Thyroid gland (tissue), 4 donors: ENCODE measurements at places on chromosomes 2 and 18. TPM values are rescaled to one million over a fixed set of nuclear protein-coding genes. Genes with fewer than 3 reads are reported as not detected.

GRCh38 chr2:32706815-32707579 lies 79.1 kb downstream of the TTC27 start:
- H3K4me1 ChIP-seq, result no peaks in the 10 kb centered on the region
- DNase-seq, result no peak
- H3K4me3 ChIP-seq, result no peak overlapping the region
- no peak overlapping the region for H3K27ac ChIP-seq

- H3K4me1 ChIP-seq, result no peaks in the 10 kb centered on the region
- H3K36me3 ChIP-seq, result no peaks in the 10 kb centered on the region
- H3K4me3 ChIP-seq, result no peak overlapping the region
- no peaks in the 10 kb centered on the region for H3K27me3 ChIP-seq
These were observed 154.3 kb downstream of the EIPR1 start for GRCh38 chr2:3223080-3223923.

GRCh38 chr2:198325359-198325758 lies 521.0 kb downstream of the PLCL1 start:
- no peaks in the 10 kb centered on the region for H3K4me1 ChIP-seq
- H3K4me3 ChIP-seq, result no peak overlapping the region
- no peaks in the 10 kb centered on the region for H3K36me3 ChIP-seq
- H3K27ac ChIP-seq, result no peak overlapping the region

The C2orf15 gene
- 6.1 TPM for total RNA-seq

The DSG2 gene
- 47.7 TPM for total RNA-seq

The C2orf66 gene
- not detected for total RNA-seq

DNA sequence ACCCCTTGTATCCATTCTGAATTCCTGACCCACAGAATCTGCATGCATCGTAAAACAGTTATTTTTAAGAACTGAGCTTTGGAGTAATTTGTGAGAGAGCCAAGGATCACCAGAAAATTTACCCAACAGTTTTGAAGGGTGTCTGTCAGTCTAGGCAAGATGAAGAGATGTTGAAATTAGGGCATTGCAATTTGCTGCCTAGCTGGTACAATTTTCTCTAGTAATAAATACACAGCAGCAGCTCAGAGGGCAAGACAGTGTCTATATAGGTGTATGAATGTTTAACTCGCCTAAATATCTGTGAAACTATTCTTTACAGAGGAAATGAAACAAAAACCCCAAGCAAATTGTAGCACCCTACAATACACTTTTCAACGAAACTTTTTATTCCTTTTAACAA lies 377.8 kb upstream of the POU3F3 start:
- no peak overlapping the region for H3K4me3 ChIP-seq
- H3K36me3 ChIP-seq, result no peaks in the 10 kb centered on the region
- no peak for DNase-seq
- no peaks in the 10 kb centered on the region for H3K4me1 ChIP-seq

- H3K36me3 ChIP-seq, result no peaks in the 10 kb centered on the region
- no peak for DNase-seq
- H3K27me3 ChIP-seq, result no peaks in the 10 kb centered on the region
- peaks cover 90% of the 10 kb centered on the region for H3K4me1 ChIP-seq
- peak overlapping the region; percentile 49 for H3K27ac ChIP-seq
These were observed 29.6 kb upstream of the IL1R1 start for GRCh38 chr2:102112692-102113665.

- peaks cover 9% of the 10 kb centered on the region for H3K36me3 ChIP-seq
- no peaks in the 10 kb centered on the region for H3K27me3 ChIP-seq
- no peak overlapping the region for H3K27ac ChIP-seq
- no peak for DNase-seq
These were observed 45.8 kb upstream of the CDKL4 start for GRCh38 chr2:39289609-39290008.

DNA sequence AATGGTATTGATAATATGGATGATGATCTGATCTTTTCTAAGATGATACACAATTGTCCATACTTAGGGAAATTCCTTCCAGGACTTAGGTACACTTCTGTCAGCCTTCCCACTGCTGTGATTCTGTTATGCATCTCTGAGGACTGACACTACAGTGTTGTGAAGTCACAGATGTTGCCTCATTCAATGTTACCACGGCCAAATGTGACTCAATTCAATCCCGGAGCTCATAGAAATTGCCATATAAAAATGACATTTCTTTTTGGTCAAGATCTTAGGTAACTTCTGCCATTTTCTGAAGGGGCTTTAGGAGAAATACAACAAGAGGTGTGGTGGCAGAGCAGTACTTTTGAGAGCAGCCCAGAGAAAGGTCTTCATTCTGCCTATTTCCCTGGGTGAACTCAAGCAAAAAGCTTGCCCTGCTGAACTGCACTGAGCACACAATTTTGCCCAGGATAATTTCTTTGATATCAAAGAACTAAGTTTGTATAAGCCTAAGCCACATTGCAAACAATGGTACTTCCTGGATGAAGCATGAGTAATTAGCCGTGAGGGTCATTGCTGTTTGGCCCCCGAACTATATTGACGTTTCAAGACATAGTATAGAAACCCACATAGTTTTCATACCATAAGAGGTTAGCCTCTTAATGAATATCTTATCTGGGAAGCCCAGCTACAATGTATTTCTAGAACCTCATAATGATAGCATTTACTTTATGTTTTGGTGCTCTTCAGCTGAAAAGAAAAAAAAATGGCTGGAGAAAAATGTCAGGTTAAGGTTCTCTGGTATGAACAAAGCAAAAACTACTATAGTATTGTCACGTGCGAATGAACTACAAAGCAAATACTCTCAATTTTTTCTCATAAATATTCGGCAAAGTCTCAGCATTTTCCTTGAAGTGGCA lies 437.4 kb downstream of the MEIS1 start:
- no peak overlapping the region for H3K4me3 ChIP-seq
- no peaks in the 10 kb centered on the region for H3K4me1 ChIP-seq
- no peaks in the 10 kb centered on the region for H3K27me3 ChIP-seq
- no peak for DNase-seq
- H3K27ac ChIP-seq, result no peak overlapping the region

- H3K4me1 ChIP-seq, result no peaks in the 10 kb centered on the region
- H3K27me3 ChIP-seq, result no peaks in the 10 kb centered on the region
- H3K4me3 ChIP-seq, result no peak overlapping the region
- no peak overlapping the region for H3K27ac ChIP-seq
- no peaks in the 10 kb centered on the region for H3K36me3 ChIP-seq
These were observed 155.0 kb downstream of the PLCL1 start for GRCh38 chr2:197959383-197959782.

DNA sequence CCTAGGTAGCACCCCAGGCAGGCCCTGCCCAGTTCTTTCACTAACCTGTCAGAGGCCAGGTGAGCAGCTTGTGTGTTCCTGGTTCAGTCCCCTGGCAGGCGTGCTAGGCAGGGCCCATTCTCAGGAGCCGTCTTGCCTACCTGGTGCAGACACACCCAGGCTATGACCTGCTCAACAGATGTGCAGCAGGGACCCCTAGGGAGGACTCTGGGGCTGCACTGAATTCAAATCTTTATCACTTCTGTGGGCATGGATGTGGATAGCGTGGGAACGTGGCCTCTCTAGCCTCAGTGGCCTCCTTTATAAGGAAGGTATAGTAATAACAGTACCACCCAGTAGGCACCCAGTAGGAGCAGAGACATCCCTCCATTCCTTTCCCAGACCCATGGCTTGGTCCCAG lies 48.4 kb downstream of the PLEKHB2 start:
- no peak for DNase-seq
- H3K36me3 ChIP-seq, result no peaks in the 10 kb centered on the region
- H3K27me3 ChIP-seq, result no peaks in the 10 kb centered on the region

GRCh38 chr2:55451699-55452098 lies 32.0 kb upstream of the CCDC88A start:
- no peaks in the 10 kb centered on the region for H3K27me3 ChIP-seq
- DNase-seq, result no peak
- no peaks in the 10 kb centered on the region for H3K36me3 ChIP-seq
- H3K4me1 ChIP-seq, result no peaks in the 10 kb centered on the region
- H3K27ac ChIP-seq, result no peak overlapping the region
- H3K4me3 ChIP-seq, result no peak overlapping the region

The BOLL gene
- total RNA-seq, result not detected

The MTCL1 gene
- 2.6 TPM for total RNA-seq

- no peaks in the 10 kb centered on the region for H3K4me1 ChIP-seq
- H3K27me3 ChIP-seq, result no peaks in the 10 kb centered on the region
- no peak overlapping the region for H3K27ac ChIP-seq
- H3K4me3 ChIP-seq, result no peak overlapping the region
- H3K36me3 ChIP-seq, result no peaks in the 10 kb centered on the region
- DNase-seq, result no peak
These were observed 252.5 kb downstream of the GLI2 start for GRCh38 chr2:120988051-120988699.

DNA sequence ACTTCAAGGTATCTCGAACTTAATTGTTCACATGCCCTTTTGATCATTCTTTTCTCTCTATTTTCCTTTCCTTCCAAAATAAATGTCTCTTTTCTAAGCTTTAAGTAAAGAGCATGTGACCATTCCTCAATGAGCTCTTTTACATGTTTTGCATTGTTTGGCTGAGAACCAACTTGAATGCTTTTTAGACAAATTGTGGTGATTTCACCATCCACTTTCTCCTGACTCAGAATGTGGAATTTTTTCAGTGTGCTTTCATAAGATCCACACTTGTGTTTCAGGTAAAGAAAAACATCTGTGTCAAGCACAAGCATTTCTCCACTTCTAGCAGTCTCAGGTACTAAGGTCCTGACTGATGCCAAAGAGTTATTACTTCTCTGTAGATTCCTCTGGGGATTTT lies 10.7 kb downstream of the RBM43 start:
- no peak overlapping the region for H3K4me3 ChIP-seq
- H3K4me1 ChIP-seq, result peaks cover 36% of the 10 kb centered on the region
- H3K27me3 ChIP-seq, result no peaks in the 10 kb centered on the region
- H3K36me3 ChIP-seq, result peaks cover 6% of the 10 kb centered on the region
- no peak for DNase-seq

DNA sequence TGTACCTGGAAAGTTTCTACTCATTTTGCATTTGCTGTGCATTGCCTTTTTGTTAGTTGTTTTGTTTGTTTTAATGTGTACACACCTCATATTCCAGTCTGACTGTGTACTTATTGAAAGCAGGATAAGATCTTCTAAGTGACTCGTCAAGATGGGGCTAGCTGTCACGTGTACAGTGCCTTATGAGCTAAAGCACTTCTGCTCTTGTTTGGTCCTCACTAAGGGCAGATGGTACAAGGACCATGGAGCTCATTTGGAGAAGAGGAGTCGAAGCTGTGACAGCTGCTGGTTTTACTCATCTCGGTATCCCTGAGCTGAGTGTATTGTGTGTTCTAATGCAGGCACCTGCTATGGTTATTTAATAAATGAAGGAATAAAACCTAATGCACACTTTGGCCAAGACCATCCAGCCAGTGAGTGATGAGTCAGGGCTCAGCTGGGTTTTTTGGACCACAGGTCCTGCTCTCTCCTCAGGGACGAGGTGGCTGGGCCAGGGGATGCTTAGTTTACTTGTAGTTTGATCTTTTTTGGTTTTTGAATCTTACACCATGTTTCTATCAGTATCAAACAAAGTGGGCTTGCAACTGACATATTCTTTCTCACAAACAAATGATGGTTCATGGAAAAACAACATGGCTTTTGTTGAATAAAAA lies 152.5 kb upstream of the APCDD1 start:
- DNase-seq, result no peak
- no peaks in the 10 kb centered on the region for H3K27me3 ChIP-seq
- H3K4me1 ChIP-seq, result no peaks in the 10 kb centered on the region
- no peaks in the 10 kb centered on the region for H3K36me3 ChIP-seq
- H3K4me3 ChIP-seq, result no peak overlapping the region
- H3K27ac ChIP-seq, result no peak overlapping the region

The GPBAR1 gene
- 0.81 TPM for total RNA-seq

The TP53I3 gene
- 36.9 TPM for total RNA-seq

GRCh38 chr2:1910592-1911246 lies 166.4 kb upstream of the PXDN start:
- H3K27ac ChIP-seq, result no peak overlapping the region
- no peaks in the 10 kb centered on the region for H3K27me3 ChIP-seq
- DNase-seq, result peak; percentile 30
- H3K4me3 ChIP-seq, result no peak overlapping the region

The SLC19A3 gene
- 2.6 TPM for total RNA-seq

The COPS9 gene
- total RNA-seq, result 965 TPM

DNA sequence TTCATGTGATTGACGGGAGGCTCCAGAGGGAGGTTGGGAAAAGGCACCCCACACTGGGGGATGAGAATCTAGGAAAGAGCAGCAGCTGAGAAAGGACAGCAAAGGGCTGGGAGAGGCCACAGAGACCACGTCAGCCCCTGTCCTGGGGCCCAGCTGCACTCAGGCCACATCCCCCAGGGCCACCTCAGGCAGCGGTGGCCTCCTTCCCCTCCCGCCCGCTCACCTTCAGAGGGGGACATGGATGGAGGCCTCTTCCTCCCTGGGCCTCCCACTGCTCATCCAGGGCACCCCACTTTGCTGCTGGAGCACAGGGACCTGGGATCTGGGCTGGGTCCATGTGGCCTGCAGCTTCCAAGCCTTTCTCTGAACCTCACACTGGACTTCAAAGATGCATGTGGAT lies 199.8 kb upstream of the HDAC4 start:
- no peaks in the 10 kb centered on the region for H3K27me3 ChIP-seq
- H3K4me3 ChIP-seq, result no peak overlapping the region
- no peaks in the 10 kb centered on the region for H3K36me3 ChIP-seq
- H3K27ac ChIP-seq, result no peak overlapping the region

The TEX44 gene
- not detected for total RNA-seq
